ENCODE measurements at places on chromosomes 2 and 18.

DNA sequence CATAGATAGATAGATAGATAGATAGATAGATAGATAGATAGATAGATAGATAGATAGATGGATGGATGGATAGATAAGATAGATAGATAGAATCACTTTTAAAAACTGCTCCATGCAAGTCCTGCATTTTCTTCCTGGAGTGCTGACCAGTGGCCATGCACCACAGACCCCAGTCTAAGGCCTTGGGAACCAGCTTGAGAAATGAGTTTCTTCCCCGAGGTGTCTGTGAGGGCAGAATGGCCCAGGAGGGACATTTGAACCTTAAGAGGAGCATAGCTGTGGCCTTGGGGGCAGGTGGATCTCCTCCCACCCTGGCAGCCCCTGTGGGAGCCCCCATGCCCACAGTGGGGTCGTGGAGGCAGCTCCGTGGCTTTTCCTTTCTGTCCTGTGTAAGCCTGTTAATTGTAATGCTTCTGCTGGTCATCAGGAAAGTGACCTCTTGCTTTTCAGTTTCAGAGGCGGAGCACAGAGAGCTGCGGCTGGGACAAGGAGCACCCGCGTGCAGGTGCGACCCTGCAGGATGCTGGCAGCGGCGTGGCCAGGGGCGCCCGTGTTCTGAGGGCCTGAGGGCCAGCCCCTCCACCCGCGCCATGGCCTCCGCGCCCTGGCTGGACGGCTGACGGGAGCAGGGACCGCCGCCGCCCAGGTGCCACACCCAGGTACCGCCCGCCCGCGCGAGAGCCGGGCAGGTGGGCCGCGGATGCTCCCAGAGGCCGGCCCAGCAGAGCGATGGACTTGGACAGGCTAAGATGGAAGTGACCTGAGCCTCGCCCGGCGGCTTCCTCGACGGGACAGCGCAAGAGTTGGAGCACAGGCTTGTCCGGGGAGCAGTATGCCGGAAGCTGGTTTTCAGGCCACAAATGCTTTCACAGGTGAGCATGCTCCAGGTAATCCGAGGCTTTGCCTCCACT is 168.6 kb downstream of the LDLRAD4 start:
- no peak for DNase-seq

GRCh38 chr2:236912326-236913120 is 173.2 kb upstream of the COPS8 start:
- DNase-seq = no peak

- peak; percentile 43 for DNase-seq
These were observed 4.2 kb upstream of the POU3F3 start for GRCh38 chr2:104849618-104850141.

DNA sequence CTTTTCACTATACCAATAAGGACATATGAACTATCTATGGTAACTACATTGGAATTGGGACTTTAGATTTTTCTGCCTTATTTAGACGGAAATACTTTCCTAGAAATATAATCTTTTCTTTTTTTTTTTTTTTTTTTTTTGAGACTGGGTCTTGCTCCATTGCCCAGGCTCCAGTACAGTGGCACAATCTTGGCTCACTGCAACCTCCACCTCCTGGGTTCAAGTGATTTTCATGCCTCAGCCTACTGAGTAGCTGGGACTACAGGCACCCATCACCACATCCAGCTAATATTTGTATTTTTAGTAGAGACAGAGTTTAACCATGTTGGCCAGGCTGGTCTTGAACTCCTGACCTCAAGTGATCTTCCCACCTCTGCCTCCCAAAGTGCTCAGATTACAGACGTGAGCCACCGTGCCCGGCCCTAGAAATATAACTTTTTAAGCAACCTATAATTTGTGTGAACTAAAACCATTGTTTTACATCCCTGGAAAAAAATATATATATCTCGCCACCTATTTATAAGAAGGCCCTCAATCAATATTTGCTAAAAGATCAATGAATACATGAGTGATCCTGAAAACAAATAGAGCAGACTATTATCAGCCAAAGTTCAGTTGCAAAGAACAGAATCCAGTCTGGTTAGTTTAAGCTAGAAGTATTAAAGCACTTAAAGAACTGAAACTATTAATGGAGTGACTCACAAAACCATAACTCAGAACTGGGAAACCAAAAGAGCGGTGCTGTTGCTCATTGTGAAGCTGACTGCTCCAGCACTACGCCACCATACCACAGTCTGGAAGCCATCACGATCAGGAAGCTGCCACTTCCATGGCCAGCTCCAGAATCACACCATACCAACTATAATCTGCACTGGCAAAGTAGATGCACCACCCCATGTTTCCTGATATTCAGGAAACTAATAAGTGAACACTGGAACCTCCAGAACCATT is 8.4 kb upstream of the HNRNPLL start:
- no peak for DNase-seq

DNA sequence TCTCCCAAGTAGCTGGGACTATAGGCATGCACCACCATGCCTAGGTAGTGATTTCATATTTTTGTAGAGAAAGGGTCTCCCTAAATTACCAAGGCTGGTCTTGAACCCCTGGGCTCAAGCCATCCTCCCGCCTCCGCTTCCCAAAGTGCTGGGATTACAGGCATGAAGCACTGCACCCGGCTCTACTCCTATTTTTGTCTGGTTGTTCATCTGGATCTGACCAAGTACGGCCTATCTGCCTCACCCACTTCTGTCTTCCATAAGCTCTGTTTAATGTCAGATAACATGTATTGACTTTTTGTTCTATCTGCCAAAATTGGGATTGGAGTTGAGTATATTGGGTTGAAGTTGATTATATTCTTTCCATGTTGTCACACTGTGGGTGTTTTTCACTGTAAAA is 198.4 kb downstream of the AFF3 start:
- DNase-seq = no peak

GRCh38 chr18:22128954-22129353 is 40.4 kb upstream of the GATA6 start:
- no peak for DNase-seq

- no peak for DNase-seq
These were observed 11.8 kb downstream of the CRACDL start for GRCh38 chr2:98924038-98924830.

- DNase-seq = no peak
These were observed 17.0 kb upstream of the OTOF start for GRCh38 chr2:26494891-26495290.

DNA sequence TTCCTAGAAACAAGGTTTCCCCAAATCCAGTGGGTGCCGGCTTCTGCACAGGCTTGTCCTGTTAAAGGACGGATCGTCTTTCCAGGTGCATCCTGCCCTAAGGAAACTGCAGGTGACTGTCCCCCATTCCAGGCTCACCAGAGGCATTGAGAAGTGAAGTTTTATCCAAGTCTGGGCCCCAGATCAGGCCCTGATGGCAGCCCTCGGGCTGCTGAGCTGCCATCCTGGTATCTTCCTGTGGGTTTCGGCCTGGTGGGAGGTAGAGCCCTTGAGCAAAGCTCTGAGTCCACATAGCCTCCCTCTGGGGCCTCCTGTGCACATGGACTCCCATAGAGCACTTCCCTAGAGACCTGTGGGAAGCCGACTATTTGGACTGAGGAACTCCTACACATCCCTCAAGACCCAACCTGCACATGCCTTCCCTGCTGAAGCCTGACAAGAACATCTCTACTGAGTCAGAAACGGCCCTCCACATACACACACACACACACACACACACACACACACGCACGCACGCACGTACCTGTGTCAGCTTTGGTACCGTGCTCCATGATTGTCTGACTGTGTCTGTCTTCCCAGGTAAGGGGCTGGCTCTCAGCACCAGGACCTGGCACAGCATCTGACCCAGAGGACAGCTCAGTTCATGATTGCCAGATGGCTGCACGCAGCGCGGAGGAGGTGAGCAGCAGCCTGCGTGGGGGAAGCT is 16.4 kb downstream of the TNS1 start:
- no peak for DNase-seq

DNA sequence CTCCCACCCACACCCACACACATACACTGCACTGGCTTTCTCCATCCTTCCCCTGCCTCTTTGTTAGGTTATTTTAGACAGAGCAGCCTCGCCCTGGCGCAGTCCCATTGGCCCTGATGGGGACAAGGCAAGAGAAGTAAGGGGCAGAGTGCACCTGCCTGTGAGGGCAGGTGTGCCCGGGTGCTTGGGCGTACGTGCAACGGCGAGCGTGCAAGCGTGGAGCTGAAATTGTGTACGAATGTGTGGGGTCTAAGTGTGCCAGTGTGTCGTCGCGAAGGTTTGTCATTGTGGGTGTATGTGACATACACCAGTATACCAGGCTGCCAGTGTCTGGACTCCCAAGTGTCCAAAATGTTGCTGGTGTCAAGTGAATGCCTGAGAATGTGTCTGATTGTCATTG is 544 bp downstream of the LRATD1 start:
- no peak for DNase-seq

DNA sequence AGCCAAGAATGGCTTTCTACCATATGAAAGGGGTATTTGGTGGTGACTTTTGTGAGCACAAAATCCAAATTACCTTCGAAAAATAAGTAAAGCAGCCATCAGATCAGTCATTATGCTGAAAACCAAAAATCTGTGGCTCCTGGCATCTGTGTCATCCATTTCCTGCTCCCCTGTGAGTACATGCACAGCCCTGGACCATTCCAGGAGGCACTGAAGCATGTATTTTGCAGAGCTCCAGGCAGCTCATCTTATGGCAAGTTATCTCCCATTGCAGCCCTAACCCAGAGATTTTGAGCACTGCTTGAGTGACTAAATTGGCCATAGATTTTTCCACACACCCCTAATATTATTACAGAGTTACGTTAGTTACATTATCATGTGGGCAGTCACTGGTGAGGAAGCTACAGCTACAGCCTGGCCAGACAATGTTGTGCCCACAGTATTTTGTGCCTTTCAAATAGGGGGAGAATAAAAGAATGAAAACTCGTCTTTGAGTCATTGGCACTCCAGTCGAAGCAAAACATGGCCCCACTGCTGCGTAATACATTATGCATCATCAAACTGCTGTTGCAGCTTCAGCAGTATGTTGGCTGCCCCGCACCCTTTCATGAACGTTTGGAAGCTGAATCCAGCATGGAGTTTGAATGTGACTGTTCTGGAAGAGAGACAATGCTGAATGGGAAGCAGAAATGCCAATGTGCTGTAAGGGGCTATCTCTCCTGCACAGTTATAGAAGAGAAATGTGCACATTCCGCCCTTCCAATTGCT is 702.2 kb downstream of the RNF144A start:
- DNase-seq = no peak

GRCh38 chr2:72394541-72395070 is 246.9 kb upstream of the CYP26B1 start:
- no peak for DNase-seq

DNA sequence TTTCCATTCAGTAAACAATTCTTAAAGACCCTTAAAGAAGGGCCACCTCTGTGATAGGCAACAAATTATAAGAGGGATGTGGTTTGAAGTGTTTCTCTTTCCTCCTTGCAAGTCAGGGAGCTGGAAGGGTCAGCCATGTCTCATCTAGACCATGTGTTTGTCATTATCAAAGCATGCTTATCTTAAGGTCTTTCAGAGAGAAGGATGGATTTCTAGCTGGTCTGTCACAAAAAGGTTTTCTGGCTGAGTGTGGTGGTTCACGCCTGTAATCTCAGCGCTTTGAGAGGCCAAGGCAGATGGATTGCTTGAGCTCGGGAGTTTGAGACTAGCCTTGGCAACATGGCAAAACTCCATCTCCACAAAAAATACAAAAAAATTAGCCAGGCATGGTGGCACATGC is 59.2 kb upstream of the PEX13 start:
- no peak for DNase-seq

GRCh38 chr2:43098539-43098938 is 127.9 kb downstream of the ZFP36L2 start:
- DNase-seq = no peak

DNA sequence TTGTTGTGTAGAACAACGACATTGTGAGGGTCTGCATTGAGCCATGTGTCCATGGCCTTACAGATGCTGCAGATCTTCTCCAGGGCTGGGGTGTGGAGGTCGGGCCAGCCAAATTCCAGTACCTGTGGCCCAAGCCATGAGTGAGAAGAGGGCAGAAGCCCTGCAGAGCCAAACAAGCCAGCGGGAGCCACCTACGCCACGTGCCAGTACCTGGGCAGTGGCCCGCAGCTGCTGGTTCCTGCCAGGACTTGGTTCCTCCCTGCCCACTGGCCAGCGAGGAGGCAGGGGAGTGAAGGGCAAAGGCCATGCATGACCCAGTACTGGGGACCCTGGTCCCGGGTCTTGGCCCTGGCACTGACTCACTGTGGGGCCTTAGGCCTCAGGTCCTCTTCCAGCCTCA is 109.4 kb downstream of the TNS1 start:
- DNase-seq = no peak

DNA sequence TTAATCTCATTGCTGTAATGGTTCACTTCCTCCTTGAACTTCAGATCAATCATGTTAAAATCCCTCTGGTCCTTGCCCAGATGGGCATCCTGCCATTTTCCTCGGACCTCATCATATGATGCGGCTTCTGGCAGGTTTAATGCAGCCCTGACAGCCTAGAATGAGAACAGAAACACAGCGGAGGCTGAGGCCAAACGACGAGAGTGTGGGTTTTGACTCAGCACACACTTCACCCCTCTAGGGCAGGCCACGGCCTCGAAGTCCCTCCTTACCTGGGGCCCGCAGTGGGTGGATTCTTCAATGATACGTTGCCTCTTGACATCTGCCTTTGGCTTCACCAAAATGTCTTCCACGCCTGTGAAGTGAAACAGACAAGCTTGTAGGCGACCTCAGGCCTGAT is 56.8 kb downstream of the POLR1A start:
- DNase-seq = no peak

- no peak for DNase-seq
These were observed 53.3 kb downstream of the CCDC148 start for GRCh38 chr2:158403237-158403636.

DNA sequence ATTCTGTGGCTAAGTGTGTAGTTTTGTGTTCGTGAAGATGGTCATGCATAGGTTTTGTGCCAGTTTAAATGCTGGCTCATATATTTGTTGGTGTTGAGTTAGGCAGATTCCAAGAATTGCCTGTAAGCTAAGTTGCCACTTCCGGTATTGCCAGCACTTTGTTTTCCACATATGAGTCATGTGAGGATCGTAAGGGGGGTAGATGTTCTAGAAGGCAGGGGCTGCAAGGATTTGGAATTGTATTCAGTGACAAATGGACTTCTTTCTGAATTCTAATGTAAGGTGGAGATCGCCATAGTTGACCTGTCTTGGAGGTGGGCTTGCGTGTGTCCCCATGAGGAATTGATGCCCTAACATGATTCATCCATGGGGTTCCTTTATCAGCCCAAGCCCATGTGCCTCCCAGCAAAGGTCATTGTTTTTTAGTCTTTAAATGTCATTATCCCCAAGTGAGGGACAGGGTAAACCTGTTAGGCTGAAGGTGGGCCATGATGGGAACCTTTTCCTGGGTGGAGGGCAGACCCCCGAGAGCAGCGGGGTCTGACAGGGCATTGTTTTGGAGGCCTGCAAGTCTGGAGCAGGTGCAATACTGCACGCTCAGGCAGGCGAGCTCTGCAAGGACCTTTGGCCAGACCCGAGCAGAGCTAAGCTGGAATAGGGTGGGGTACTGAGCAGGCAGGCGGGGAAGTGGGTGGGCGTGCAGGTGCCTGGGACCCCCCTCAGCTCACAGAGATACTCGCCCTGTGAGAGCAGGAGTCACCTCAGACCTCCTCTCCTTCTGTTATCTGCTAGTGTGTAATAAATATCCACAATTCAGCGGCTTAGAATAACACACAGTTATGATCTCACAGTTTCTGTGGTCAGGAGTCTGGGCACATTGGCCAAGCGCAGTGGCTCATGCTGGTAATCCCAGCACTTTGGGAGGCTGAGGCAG is 77.4 kb downstream of the LRRFIP1 start:
- DNase-seq = no peak

- no peak for DNase-seq
These were observed 302.0 kb downstream of the NCKAP5 start for GRCh38 chr2:133266041-133266925.
